ENCODE measurements at places on chromosomes 6 and 20. TPM values are rescaled to one million over a fixed set of nuclear protein-coding genes. Genes with fewer than 3 reads are reported as not detected.

DLK2 gene
- total RNA-seq, result 0.22 TPM

HLA-A gene
- 536 TPM for total RNA-seq

MYB gene
- total RNA-seq, result not detected

PGBD1 gene
- total RNA-seq, result 4.1 TPM

ECT2L gene
- total RNA-seq, result not detected

BLTP3A gene
- total RNA-seq, result 13.3 TPM

NKAIN4 gene
- total RNA-seq, result not detected

HECA gene
- 34.5 TPM for total RNA-seq

TSBP1 gene
- total RNA-seq, result not detected

GMPR gene
- total RNA-seq, result 15.9 TPM
